ENCODE measurements at places on chromosomes 7 and 10.

- no peak for DNase-seq
Measured at GRCh38 chr10:132619927-132620326, 82.3 kb downstream of the INPP5A start.

GRCh38 chr7:4851459-4852422, 10.1 kb downstream of the PAPOLB start:
- no peak for DNase-seq

GRCh38 chr7:49089717-49090116, 165.4 kb downstream of the CDC14C start:
- DNase-seq, result no peak

DNA sequence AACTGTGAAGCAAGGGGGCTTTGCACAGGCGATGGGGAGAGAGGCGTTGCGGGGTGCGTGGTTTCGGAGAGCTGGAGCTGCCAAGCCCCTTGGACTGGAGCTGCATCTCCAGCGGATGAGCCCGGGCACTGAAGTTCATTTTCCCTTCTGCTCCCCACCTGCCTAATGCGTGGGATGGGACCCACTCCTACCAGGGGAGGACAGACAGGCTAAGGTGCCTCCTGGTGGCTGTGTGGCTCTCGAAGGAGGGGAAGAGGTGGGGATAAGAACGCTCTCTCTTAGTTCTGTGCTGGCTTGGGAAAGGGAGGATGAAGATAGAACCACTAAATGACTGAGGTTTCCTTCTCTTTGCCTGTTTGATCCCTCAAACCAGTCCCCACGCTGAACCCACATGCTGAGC, 177.6 kb upstream of the PITRM1 start:
- DNase-seq, result no peak

GRCh38 chr7:55129541-55130394, 111.0 kb downstream of the EGFR start:
- no peak for DNase-seq

DNA sequence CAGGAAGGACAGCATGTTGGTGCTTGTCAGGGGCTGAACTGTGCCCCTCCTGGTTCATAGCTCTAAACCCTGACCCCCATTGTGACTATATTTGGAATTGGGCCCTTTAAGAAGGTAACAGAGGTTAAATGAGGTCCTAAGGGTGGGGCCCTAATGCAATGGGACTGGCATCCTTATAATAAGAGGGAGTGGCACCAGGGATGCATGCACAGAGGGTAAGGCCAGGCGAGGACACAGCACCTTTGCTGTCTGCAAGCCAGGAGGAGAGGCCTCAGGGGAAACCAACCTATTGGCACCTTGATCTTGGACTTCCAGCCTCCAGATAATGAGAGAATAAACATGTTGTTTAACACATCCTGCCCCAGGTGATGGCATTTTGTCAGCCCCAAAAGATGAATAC, 61.3 kb upstream of the EBF3 start:
- DNase-seq, result no peak

All from NCI-H2081 (cell line).